ENCODE measurements at places on chromosomes 12 and 14. TPM values are rescaled to one million over a fixed set of nuclear protein-coding genes. Genes with fewer than 3 reads are reported as not detected.

- H3K4me1 ChIP-seq, result peaks cover 30% of the 10 kb centered on the region
- peaks cover 3% of the 10 kb centered on the region for H3K36me3 ChIP-seq
- H3K27me3 ChIP-seq, result no peaks in the 10 kb centered on the region
- peak; percentile 39 for DNase-seq
- H3K4me3 ChIP-seq, result no peak overlapping the region
Measured at GRCh38 chr12:107404981-107405380, 280.6 kb upstream of the PWP1 start.

GRCh38 chr12:77325511-77326236, 260.3 kb upstream of the E2F7 start:
- H3K4me1 ChIP-seq, result peaks cover 7% of the 10 kb centered on the region
- no peak for DNase-seq
- peaks cover 2% of the 10 kb centered on the region for H3K36me3 ChIP-seq
- peak overlapping the region; percentile 72 for H3K4me3 ChIP-seq
- H3K27me3 ChIP-seq, result peaks cover 47% of the 10 kb centered on the region

The TSPAN11 gene
- not detected for total RNA-seq

The GLIPR1L2 gene
- 0.28 TPM for total RNA-seq

DNA sequence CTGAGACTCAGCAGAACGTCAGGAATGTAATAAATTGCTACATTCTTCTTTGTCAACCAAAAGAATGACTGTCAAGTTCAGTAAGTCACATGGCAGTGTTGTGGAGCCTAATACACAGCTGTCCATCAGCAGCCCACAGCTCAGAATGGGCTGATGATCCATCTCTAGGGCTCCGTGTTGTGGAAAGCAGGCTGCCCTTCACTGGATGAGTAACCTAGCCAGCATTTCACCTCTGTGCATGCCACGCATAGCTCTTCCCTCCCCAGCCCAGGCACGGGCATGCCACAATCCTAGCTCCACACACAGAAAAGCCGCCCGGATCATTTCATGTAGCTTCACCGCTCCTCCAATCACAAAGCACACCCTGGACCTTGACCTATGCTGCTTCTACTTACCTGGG, 878.0 kb upstream of the TMEM132C start:
- no peaks in the 10 kb centered on the region for H3K36me3 ChIP-seq
- no peak for DNase-seq
- no peaks in the 10 kb centered on the region for H3K27me3 ChIP-seq

GRCh38 chr14:90266441-90267154, 10.2 kb downstream of the PSMC1 start:
- H3K4me1 ChIP-seq, result peaks cover 7% of the 10 kb centered on the region
- H3K27ac ChIP-seq, result no peak overlapping the region
- peaks cover 20% of the 10 kb centered on the region for H3K36me3 ChIP-seq

- no peak overlapping the region for H3K4me3 ChIP-seq
- H3K36me3 ChIP-seq, result no peaks in the 10 kb centered on the region
- no peaks in the 10 kb centered on the region for H3K4me1 ChIP-seq
- peaks cover 1% of the 10 kb centered on the region for H3K27me3 ChIP-seq
- H3K27ac ChIP-seq, result no peak overlapping the region
Measured at GRCh38 chr14:104209985-104210816, 71.8 kb downstream of the KIF26A start.

DNA sequence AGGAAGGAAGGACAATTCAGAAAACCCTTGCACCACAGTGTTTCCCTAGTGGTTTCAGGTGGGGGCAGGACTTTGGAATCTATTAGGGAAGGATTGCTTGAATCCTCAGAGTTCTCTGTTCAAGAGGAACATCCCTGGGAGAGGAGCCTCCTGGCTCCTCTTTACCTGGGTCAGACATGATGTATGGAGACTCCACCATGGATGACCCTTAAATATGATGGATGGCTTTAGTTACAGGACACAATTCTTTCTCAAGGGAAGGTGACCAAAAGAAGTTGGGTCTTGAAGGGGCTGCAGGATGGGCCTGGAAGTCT, 396.6 kb downstream of the NRXN3 start:
- H3K36me3 ChIP-seq, result no peaks in the 10 kb centered on the region
- H3K27me3 ChIP-seq, result peaks cover 4% of the 10 kb centered on the region
- H3K4me3 ChIP-seq, result no peak overlapping the region
- H3K4me1 ChIP-seq, result peaks cover 2% of the 10 kb centered on the region

The MYF6 gene
- not detected for total RNA-seq

DNA sequence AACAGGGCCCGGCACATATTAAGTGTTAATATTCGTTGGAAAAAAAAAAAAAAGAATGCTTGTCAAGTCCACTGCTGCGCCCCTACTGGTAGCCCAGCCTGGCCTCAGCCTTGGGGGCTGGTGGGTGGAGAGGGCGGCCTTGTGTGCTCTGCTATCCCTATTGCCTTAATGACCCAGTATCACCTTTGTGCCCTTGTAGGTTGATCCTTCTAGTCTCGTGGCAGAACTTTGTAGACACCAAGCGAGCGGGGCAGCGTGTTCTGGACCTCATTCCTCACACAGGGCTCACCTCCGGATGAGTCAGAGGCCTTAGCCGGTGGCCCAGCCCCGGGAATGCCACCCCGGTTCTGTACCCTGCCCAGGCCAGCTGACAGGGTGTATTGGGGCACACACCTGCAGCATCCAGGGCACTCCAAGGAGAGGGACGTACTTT, 1.8 kb upstream of the RCOR1 start:
- H3K27me3 ChIP-seq, result peaks cover 8% of the 10 kb centered on the region
- peak; percentile 33 for DNase-seq
- H3K4me3 ChIP-seq, result peak overlapping the region; percentile 96

GRCh38 chr12:31597066-31597465, 6.1 kb upstream of the DENND5B start:
- H3K27me3 ChIP-seq, result peaks cover 26% of the 10 kb centered on the region
- H3K36me3 ChIP-seq, result no peaks in the 10 kb centered on the region
- H3K4me3 ChIP-seq, result no peak overlapping the region
- no peak overlapping the region for H3K27ac ChIP-seq
- H3K4me1 ChIP-seq, result no peaks in the 10 kb centered on the region
- DNase-seq, result no peak

The CNTN1 gene
- not detected for total RNA-seq

GRCh38 chr14:94423453-94424056, 29.0 kb downstream of the SERPINA11 start:
- peaks cover 3% of the 10 kb centered on the region for H3K4me1 ChIP-seq
- H3K27me3 ChIP-seq, result peaks cover 25% of the 10 kb centered on the region
- H3K27ac ChIP-seq, result no peak overlapping the region
- H3K36me3 ChIP-seq, result no peaks in the 10 kb centered on the region
- H3K4me3 ChIP-seq, result no peak overlapping the region
- DNase-seq, result peak; percentile 47

DNA sequence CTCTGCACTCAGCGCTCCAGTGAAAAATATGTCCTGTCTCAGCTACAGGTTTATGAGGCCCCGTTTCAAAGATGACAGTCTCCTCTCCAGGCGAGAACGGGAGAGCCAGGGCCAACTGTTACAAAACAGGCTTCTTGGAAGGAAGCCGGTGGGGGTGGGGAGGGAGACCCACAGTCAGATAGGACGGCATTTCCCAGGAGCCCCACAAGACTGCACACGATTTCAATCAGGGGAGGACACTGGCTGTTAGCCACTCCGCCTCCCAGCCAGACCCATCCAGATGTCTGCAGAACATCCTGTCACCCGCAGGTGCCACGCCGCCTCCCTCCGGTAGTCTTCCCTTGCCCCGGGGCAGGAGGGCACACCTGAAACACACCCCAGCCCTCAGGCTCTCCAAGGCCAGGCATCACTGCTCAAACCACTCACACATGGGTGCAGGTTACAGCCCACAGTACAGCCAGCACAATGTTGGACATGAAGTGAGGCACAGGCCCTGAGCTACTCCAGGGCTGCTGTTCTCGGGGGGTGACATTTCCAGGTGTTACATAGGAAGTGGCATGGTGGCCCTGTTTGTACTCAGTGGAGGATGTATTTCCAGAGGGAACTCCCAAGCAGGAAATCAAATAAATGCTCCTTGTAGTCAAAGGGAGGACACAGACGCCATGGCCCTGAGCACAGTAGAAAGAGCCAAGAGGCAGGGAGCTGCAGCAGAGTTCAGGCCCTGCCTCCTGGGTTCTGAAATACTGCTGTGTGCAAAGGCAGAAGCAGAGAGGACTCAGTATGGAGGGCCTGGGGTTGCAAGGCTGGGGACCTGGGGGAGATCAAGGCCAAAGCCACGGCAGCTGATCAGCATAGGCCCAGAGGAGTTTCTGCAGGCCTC, 138.1 kb downstream of the BCL11B start:
- H3K27ac ChIP-seq, result no peak overlapping the region
- peaks cover 15% of the 10 kb centered on the region for H3K4me1 ChIP-seq
- no peaks in the 10 kb centered on the region for H3K27me3 ChIP-seq
- no peak overlapping the region for H3K4me3 ChIP-seq
- no peaks in the 10 kb centered on the region for H3K36me3 ChIP-seq

DNA sequence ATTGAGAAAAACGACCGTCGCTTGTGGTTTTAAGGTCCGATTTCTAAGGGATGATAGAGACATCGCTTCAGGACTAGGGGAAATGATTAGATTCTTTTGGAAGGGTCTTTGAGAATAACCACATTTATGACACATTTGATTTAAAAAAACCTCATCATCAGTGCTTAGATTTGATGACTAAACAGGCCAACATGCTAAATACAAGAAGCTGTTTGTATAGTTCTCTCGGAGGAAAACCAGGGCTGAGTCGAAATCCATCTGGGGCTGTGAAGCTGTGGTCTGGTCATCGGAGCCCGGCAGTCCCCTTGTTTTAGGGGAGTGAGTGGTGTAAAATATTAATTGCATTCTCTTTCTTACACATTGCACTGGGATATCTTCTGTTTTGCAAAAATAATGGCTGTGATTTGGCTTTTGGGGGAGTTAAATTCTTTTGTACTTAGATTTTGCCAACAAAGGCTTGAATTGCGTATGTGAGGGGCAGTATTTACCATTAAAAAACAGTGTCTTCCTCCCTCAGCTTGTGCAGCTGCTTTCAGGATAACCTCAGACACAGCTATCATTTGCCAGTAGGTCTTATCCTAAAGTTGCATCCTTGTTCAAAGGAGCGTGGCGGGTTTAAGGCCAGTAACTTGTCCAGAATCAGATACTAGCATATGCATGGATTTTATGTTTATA, 550 bp downstream of the GNG2 start:
- peak overlapping the region; percentile 97 for H3K4me3 ChIP-seq
- H3K27me3 ChIP-seq, result no peaks in the 10 kb centered on the region
- H3K4me1 ChIP-seq, result peaks cover 48% of the 10 kb centered on the region

The FOXN4 gene
- not detected for total RNA-seq

DNA sequence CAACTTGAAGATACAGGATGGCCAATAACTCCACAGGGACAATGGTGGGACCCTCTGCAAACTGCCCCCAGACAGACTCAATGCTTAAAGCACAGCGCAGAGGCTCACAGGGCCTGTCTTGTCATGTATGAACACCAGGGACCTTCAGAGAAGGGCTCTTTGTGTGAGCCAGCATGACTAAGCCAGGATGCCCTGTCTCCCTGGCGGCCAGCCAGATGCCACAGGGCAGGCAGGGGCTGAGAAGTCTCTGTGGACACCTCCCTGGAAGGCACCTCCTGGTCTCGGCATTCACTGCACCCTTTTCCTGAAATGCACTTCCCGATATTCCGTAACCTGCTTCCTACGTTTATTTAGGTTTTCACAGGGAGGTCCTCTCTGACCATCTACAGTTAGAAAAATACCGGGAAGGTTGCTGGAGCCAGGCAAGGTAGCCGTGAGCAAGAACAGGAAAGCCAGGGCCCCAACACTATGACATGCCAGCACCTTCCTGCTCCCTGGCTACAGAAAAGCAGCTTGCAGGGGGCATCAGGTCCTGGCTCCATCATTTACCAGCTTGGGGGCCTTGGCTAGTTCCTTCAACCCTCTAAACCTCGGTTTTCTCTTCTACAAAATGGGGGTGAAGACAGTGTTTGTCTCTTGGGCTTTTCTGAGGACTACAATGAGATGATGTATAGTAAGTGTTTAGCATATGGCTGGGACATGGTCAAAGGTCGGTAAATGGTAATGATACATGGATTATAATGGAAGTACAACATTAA, 65.0 kb downstream of the PITPNM2 start:
- H3K36me3 ChIP-seq, result no peaks in the 10 kb centered on the region
- no peak for DNase-seq
- H3K27ac ChIP-seq, result no peak overlapping the region
- peaks cover 13% of the 10 kb centered on the region for H3K4me1 ChIP-seq
- H3K27me3 ChIP-seq, result no peaks in the 10 kb centered on the region
- H3K4me3 ChIP-seq, result no peak overlapping the region

The FITM1 gene
- 1.3 TPM for total RNA-seq

- H3K4me1 ChIP-seq, result no peaks in the 10 kb centered on the region
- H3K27ac ChIP-seq, result no peak overlapping the region
- H3K27me3 ChIP-seq, result no peaks in the 10 kb centered on the region
- no peaks in the 10 kb centered on the region for H3K36me3 ChIP-seq
- no peak for DNase-seq
- no peak overlapping the region for H3K4me3 ChIP-seq
Measured at GRCh38 chr12:30417697-30418231, 277.9 kb downstream of the IPO8 start.

- H3K27ac ChIP-seq, result no peak overlapping the region
- peaks cover 68% of the 10 kb centered on the region for H3K27me3 ChIP-seq
- H3K36me3 ChIP-seq, result no peaks in the 10 kb centered on the region
- DNase-seq, result no peak
- H3K4me1 ChIP-seq, result peaks cover 20% of the 10 kb centered on the region
Measured at GRCh38 chr12:132603240-132604150, 6.9 kb downstream of the LRCOL1 start.
